CD4-positive, alpha-beta T cell treated with Interleukin-15 for 1 hour (primary cell): ENCODE measurements at places on chromosomes 11 and 22.
A peak's percentile ranks its signal among the peaks of the same experiment; 100 is the strongest.

DNA sequence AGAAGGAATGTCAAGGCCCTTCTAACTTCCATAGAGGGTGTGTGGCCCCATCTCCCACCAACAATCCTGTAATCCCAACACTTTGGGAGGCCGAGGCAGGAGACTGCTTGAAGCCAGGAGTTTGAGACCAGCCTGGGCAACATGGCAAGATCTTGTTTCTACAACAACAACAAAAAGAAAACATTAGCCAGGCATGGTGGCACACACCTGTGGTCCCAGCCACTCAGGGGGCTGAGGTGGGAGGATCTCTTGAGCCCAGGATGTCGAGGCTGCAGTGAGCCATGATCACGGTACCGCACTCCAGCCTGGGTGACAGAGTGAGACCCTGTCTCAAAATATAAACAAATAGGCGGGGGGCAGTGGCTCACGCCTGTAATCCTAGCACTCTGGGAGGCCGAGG is 16.9 kb downstream of the TSPAN32 start:
- no peak for DNase-seq

DNA sequence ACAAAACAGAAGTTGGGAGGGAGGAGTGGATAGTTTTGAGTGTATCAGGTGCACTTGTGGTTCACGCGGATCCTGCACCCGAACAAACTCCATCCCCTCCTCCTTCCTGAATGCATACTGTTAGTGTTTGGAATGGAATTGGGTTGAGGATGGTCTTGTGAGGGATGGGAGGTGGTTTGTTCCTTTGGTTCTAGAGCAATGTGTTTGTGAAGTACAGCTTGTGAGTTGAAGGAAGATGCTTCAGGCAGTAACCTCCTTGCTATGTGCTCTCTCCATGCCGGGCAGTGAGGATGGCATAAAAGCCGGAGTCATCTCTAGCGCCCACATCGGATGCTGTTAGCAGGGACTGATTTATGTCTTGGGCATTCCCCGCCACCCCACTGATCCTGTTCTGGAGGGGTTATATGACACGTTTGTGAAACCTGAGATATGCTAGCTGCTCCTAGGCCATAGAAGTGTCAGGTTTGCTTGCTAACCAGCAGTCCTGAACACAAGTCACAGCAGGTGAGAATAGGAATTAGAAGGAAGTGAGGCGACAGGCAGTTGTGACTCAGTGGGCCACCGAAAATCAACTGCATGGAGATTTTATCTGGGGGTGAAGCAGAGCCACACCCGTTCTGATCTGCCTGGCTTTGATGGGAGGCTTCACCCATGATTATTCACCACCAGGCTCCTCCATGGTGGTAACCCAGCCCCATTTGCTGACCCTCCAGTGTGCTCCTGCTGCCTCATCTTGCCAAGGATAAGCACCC is 2.2 kb downstream of the BCR start:
- peak; percentile 58 for DNase-seq

- DNase-seq, result no peak
Observed at GRCh38 chr11:99568808-99569207, 548.1 kb downstream of the CNTN5 start.

DNA sequence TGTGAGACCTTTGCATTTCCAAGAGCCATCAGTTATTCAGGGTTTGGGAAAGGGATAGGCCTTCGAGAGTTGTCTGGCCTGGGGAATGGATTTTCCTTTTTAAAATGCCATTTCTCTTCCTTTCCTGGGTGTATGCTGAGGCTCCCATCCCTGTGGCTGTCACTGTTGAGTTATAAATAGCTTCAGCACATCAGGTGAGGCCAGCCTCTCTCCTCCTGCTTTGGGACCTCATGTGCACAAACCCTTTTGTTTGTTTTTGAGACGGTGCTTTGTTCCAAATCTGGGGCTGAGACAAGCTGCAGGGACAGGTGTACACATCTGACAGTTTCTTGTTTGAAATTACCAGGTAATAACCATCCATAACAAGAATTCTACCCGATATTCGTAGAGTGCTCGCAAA is 1.3 kb downstream of the TEF start:
- no peak for DNase-seq

DNA sequence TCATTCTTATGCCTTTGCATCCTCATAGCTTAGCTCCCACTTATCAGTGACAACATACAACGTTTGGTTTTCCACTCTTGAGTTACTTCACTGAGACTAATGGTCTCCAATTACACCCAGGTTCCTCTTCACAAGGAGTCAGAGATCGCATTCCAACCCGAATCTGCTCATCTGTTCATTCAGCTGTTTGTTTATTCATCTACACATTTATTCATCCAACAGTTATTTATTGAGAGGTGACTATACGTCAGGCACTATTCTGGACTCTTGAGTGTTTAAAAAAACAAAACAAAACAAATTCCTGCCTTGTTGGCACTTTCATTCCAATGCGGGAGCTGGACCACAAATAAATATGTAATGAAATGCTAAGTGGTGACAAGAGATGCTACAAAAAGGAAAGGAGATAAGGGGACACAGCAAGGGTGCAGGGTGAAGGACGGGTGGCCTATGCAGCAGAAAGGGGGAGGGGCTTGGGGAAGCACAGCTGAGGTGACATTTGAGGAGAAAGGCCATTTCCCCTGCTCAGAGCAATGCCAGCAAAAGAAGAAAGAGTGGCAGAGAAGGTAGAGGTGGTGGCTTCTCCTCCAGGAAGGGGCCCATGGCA is 393.8 kb upstream of the SYN3 start:
- no peak for DNase-seq

- no peak for DNase-seq
Observed at GRCh38 chr22:31872209-31872608, 72.1 kb upstream of the YWHAH start.

- peak; percentile 31 for DNase-seq
Observed at GRCh38 chr11:58958500-58958899, 19.2 kb downstream of the GLYATL1 start.

DNA sequence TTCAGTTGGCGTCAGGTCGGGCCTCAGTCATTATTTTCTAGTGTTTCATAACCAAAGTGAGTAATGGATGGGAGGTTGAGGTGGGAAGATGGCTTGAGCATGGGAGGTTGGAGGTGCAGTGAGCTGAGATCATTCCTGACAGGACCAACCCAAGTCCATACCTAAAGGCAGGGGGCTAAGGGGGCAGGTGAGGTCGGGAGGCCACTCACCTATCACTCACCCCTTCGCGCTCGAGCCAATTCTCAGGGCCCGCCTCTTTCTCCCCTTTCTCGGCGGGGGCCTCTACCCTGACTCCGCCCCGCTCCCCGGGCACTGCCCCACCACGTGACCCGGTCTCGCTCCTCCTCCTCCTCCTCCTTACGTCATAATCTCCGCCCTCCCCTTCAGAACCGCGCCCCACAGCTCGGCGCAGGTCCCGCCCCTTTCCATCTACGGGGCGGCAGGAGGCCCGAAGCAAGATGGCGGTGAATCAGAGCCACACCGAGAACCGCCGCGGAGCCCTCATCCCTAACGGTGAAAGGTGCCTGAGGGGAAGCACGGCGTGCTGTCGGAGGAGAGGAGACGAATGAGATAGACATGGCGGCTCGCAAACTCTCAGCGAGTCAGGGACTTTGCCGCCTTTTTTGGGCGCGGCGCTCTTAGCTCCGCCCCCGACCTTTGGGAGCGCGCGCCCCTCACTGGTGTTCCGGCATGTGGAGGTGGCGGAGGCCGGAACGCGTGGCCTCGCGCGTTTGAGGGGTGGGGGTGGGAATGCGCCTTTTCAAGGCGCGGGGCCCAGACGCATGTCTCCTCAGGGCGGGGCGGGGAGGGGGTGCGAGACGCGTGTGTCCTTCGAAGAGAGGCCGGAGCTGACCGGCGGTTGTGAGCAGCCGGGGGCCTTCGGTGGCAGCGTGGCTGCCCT is at the start of gene WBP2NL:
Gene WBP2NL (plus strand): TSS at position 428 of the 901 bp plus-strand sequence. CDS start 31 bp downstream, at position 459.
- peak; percentile 94 for DNase-seq

GRCh38 chr11:93921695-93922468 is 71.5 kb upstream of the VSTM5 start:
- no peak for DNase-seq

GRCh38 chr22:25219948-25220442 is 556 bp downstream of the CRYBB2 start:
- DNase-seq, result no peak

DNA sequence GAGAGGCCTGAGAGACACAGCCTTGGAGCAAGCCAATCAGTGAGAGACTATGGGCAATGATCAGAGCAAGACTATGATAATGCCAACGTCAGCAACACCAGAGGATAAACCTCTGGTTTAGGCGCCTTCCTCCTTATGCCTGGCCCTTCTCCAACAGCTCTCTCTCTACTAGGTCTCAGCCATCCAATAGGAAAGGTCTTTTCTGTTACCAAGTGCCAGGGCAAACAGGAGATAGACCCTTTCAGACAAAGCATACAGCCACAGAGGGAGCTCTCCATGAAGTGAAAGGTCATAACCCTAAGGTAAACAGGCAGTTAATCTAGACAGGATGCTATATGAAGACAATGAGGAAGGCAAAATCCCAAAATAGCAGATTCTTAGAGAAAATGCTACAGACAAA is 9.5 kb downstream of the STK33 start:
- DNase-seq, result no peak

DNA sequence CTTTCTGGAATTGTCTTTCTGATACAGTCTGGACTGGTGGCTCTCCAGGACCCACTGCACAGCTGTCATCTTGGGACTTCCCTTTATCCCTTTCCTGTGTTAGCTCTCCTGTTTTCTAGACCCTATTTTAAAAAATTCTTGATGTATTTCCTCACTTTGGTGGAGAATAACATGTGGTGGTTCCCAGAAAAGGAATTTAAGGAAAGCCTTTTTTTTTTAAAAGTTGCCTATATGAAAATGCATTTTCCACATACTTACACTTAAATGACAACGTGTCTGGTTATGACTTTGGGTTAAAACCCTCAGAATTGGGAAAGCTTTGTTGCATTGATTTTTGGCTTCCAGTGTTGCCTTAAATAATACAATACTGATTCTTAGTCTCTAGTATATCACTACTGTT is 400.7 kb downstream of the TMEM135 start:
- no peak for DNase-seq
